ENCODE measurements at places on chromosomes 4 and X. TPM values are rescaled to one million over a fixed set of nuclear protein-coding genes. Genes with fewer than 3 reads are reported as not detected.
A peak's percentile ranks its signal among the peaks of the same experiment; 100 is the strongest.

- no peak overlapping the region for H3K4me3 ChIP-seq
- no peak for DNase-seq
- no peaks in the 10 kb centered on the region for H3K27me3 ChIP-seq
- no peaks in the 10 kb centered on the region for H3K4me1 ChIP-seq
Measured at GRCh38 chr4:125801373-125801772, 486.6 kb downstream of the FAT4 start.

DNA sequence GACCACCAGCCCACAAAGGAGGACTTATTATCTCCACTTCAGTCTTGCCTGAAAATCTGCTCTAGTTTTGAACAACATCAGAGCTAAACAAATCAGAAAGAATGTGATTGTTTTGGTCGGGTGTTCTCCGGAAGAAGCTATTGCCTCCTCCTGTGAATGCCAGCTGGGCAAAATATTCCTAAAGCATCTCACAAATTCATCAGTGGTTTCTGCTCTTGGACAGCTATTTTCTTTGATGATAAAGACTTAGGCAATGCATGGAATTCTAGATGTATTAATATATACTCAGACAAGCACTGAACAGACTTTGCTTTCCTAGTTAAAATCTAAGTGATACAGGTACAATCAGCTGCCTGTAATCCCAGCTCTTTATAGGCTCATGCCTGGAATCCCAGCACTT lies 71.8 kb downstream of the ASMT start:
- no peak overlapping the region for H3K4me3 ChIP-seq
- DNase-seq = no peak
- no peaks in the 10 kb centered on the region for H3K27me3 ChIP-seq
- no peak overlapping the region for H3K27ac ChIP-seq
- no peaks in the 10 kb centered on the region for H3K36me3 ChIP-seq

DNA sequence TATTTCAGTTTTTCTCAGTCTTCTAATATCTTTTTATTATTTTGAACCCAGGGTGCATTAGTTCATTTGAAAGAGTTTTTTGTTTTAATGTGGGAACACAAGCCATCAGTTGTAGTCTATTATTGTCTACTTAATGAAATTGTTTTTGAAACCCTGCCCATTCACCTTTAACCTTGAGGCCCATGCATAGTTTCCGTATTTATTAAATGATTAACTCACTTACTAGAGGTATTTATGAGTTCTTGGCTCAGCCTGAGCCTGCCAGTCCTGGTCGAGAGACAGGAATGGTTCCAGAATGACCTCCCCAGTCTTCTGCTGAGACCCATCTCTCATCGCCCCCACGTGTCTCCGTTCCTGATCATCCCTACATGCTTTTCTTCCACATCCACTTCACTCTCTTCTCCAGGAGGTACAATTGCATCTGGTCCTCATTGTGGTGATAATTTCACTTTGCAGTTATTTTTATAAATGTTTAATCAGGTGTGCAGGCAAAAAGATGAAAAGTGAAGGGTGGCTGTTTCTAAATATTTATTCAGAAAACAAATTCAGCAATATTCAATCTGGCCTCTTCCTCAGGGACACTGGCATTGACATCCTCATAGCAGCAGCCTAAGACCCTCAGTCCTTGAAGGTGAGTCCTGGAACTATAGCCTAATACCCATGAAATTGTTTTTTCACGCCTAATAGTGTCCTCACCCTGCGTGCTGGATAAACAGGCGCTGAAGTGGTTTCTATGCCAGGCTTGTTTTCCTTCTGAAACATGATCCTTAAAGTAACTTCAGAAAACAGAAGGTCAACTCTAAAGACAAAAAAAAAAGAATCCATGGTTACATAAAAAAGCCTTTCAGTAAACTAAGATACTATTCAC lies 112.8 kb downstream of the KDR start:
- no peak overlapping the region for H3K27ac ChIP-seq
- H3K4me1 ChIP-seq = no peaks in the 10 kb centered on the region
- no peaks in the 10 kb centered on the region for H3K36me3 ChIP-seq
- no peaks in the 10 kb centered on the region for H3K27me3 ChIP-seq
- no peak for DNase-seq

DNA sequence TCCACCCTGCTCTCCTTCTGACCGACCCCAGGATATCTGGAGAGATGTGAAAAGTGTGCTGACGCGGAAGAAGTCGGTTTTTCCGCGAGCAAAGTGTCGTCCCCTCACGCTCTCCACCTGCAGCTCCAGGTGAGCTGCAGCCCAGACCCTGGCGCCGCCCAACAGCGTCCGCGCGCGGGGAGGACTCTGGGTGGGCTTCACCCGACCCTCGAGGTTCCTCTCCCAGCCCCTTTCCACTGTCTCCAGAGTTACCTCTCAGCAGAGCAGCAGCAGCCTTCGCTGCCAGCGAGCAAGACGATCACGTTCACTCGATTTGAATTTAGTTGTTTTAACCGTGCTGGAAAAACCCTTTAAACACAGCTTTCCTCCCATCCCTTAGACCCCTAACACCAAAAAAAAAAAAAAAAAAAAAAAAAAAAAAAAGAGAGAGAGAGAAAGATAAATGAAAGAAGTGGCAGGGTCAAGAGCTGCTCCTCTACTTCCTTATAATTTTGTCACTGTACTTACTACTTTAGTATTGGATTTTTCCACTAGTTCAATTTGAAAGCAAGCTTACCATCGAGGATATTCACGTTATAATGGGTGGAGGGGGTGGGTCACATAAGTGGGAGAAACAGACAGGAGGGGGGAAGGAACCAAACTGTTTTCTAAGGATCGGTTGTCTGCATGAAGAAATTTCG lies 758 bp upstream of the NR3C2 start:
- peak overlapping the region; percentile 96 for H3K27ac ChIP-seq
- no peak for DNase-seq
- H3K36me3 ChIP-seq = no peaks in the 10 kb centered on the region
- peaks cover 52% of the 10 kb centered on the region for H3K4me1 ChIP-seq
- H3K4me3 ChIP-seq = peak overlapping the region; percentile 88

- no peaks in the 10 kb centered on the region for H3K27me3 ChIP-seq
- H3K4me1 ChIP-seq = no peaks in the 10 kb centered on the region
- no peak for DNase-seq
Measured at GRCh38 chr4:13986548-13986947, 359.0 kb upstream of the BOD1L1 start.

The TREX2 gene
- 2.3 TPM for total RNA-seq

Data from CD8-positive, alpha-beta memory T cell (primary cell).